ENCODE measurements at places on chromosomes 3 and 15.

GRCh38 chr15:41622901-41623300, 37.3 kb upstream of the MGA start:
- DNase-seq, result no peak

GRCh38 chr3:24945563-24945962, 450.9 kb upstream of the THRB start:
- DNase-seq, result no peak

DNA sequence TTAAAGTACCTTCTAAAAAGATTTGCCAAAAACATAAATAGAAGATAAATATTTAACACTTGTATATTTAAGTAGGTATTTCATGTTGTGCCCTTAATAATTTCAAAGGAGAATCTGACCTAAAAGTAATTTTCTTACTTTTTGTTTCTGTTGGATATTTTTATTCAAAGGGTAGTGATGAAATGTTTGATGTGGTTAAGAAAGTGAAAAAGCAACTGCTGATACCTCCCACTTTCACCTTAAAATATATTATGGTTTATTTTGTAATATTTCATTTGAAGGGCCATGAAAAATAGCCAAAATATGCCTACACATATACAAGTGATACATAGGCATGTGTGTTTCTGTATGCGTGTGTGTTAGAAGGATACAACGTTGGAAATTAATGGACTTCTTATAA, 5.8 kb upstream of the SLITRK3 start:
- no peak for DNase-seq

DNA sequence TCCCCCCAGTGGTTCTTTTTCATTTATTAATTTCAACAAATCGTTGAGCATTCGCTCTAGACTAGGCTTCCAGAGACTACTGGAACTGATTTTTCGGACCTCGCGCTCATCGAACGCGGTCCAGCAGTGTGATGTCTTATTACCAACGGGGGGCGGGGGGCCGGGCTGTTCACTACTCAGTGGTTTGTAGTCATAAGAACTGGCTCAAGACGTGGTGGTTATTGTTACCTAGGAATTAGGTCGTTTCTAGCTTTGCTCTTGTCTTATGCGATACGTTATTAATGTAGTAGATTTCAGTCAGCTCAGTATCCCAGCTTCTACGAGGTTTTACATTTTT, 858 bp downstream of the RBM5 start:
- no peak for DNase-seq

GRCh38 chr3:31590650-31591049, 57.9 kb downstream of the STT3B start:
- no peak for DNase-seq

- peak; percentile 76 for DNase-seq
Measured at GRCh38 chr3:49133226-49133951, 539 bp upstream of the LAMB2 start.

DNA sequence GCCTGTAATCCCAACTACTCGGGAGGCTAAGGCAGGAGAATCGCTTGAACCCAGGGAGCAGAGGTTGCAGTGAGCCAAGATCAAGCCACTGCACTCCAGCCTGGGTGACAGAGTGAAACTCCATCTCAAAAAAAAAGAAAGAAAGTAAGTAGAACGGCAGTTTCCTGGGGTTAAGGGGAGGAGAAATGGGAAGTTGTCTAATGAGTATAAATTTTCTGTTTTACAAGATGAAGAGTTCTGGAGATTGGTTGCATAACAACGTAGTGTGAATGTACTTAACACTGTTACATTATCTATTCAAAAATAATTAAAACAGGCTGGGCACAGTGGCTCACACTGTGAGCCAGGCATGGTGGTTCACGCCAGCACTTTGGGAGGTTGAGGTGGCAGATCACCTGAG, 45.4 kb downstream of the GRK7 start:
- no peak for DNase-seq

- no peak for DNase-seq
Measured at GRCh38 chr3:195076981-195077610, 193.9 kb downstream of the XXYLT1 start.

GRCh38 chr3:179375091-179375999, 27.8 kb downstream of the MFN1 start:
- DNase-seq, result no peak

DNA sequence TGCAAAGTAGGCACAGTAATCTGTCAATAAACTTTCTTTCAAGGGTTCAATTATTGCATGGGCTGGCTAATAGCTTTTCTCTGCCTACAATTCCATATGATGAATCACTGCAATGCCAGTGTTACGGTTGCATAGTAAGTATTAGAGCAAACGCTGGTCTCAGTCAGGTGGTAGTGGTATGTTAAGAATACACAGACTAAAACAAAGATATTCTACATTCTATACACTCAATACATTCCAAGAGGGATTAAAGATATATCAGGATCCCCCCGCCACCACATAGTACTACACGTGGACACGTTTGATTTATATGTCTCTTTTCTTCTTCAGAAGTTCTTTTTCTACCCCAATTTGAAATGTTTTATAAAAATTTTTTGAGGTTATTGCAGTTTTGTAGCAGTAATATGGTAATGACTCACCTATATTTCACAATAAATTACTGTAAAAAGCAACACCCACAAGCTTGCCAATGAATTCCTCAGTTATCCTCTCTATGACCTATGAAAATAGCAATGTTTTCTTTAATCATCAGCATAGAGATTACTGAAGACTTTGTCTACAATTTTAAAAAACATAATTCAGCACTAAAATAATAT, 68.2 kb downstream of the CD200R1L start:
- DNase-seq, result no peak

GRCh38 chr3:7567160-7567559, 706.2 kb downstream of the GRM7 start:
- DNase-seq, result no peak

- no peak for DNase-seq
Measured at GRCh38 chr3:61015859-61016258, 235.4 kb downstream of the FHIT start.

DNA sequence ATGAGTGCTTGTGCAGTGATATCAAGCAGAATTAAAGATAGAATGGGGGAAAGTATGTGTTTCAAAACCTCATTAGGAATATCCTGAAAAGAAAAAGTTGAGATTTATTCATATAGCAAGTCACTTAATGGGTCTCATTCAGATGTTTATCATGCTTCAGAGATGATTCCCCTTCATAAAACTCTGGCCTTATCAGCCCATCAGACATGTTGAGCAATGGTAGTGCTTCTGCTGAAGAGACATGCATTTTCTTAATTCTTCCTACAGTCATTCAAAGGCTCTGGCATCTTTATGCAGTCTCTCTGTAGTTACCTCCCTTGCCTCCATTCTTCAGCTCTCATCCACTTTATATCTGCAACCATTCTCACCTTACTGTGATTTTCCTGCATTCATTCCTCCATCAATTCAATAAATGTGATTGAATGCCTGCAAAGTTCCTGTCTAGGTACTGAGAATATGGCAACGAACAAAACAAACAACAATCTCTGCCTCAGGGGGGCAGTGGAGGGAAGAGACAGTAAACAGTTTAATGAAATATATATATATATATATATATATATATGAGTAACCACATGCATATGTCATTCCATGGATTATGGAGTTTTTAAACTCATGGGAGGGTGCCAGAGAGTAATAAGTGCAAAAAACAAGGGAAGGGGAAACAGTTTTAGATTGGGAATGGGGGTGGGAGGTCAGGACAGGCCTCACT, 138.5 kb downstream of the NECTIN3 start:
- no peak for DNase-seq

DNA sequence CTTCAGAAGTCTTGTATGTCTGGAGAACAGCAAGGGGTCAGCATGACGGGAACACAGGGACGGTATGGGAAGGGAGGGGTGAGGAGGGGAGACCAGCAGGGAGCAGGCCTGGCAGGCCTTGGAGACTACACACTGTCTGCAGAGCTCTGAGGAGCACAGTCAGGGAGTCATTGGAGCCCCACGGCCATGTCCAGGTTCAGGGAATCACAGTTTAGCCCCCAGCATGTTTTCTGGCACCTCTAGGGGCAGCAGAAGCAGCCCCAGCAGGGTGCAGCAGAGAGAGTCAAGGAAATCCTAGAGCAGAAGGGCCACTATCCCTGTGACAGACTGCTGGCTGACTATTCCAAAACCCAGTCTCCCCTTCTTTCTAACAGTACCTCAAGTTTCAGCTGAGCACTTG, 3.2 kb downstream of the LAMP3 start:
- no peak for DNase-seq
